ENCODE measurements at places on chromosomes 2 and 18. TPM values are rescaled to one million over a fixed set of nuclear protein-coding genes. Genes with fewer than 3 reads are reported as not detected.
A peak's percentile ranks its signal among the peaks of the same experiment; 100 is the strongest.

Gene GALM
- 9.4 TPM for total RNA-seq

Gene NTSR2
- total RNA-seq, result not detected

GRCh38 chr2:137383391-137383790 is 580.9 kb upstream of the HNMT start:
- DNase-seq, result no peak

DNA sequence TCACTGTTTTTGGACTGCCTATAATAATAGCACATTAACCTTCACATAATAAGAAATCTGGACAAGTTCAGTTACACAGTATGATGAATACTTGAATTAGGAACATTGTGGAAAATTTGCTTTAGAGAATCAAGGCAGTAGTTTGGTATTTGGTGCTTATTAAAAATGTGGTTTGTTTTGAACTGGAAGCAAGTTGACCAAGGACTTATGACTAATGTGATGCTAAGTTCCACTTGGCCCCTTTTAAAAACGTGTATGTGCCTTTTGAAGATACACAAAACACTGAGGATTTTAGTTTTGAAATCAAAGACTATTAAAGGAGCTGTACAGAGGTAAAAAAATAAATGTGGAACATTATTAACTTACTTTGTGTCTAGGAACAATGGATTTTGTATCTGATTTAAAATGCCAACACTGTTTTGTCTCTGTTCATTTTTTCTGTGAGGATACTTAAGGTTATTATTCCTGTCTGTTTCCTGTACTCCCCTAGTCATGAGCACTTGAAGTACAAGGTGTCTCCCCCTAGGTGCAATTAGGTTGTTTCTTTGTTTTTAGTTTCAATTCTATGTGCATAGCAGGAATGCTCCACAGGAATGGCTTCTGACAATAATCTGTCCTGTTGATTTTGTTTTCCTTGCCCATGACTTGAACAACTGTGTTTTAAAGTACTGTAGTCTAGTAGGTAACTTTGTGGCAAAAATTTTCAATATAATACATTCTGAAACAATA is 49.6 kb upstream of the PTH2R start:
- no peak for DNase-seq

DNA sequence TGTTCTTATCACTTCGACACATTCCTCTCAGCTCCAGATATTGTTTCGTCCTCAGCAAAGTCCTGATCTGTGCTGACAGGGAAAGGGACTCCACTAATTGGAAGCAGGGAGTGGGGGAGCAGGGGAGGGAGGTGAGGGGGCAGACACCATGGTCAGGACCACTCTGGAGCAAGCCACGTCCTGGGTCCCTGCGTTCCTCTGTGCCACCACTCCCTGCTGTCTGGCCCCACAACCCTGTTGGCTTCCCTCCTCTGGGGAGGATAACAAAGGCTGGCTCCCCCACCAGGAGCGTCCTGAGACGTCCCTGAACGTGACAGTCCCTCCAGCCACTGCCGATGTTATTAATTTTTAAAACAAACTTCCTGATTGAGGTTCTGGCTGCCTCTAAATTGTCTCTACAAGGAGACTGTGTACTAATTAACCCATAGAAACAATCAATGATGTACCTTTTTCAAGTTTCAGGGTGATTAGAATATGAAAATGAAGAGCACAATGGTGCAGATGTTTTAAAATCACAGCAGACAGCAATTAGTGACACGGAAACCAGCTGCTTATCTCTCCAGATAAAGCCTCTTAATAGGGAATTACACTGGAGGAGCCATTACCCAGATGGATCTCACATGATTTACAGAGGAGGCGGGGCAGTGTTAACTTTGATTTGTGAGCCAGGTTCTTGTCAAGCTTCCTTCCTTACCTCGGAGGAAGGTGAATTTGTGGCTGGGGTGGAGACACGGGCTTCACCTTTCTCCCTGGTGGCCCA is 257.5 kb downstream of the SETBP1 start:
- DNase-seq, result no peak

DNA sequence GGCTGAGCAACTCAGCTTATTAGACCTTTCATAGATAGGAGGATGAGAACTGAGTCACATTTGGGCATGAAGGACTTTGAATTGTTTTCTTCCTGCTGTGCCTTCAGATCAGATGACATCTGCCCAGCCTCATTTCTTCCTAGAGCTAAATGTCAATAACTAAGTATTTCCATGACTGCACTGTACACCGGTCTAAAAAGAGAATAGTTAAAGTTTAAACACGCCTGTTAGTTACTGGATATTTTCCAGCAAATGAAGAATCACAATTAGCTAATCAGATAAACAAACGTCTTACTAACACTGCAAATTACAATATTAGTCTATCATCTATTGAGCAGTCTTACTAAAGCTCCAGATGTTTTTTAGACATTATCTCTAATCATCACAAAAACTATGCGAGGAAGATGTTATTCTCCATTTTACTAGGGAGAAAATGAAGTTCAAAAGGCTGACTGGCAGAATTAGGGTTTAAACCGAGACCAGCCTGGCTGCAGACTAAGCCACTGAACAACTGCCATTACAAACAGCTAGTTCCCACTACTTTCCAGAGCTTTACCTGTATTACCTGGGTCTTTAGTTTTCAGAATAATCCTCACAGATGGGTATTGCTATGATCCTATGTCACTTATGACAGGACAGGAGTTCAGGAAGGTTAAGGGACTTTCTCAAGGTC is 69.4 kb upstream of the ZNF397 start:
- no peak for DNase-seq

DNA sequence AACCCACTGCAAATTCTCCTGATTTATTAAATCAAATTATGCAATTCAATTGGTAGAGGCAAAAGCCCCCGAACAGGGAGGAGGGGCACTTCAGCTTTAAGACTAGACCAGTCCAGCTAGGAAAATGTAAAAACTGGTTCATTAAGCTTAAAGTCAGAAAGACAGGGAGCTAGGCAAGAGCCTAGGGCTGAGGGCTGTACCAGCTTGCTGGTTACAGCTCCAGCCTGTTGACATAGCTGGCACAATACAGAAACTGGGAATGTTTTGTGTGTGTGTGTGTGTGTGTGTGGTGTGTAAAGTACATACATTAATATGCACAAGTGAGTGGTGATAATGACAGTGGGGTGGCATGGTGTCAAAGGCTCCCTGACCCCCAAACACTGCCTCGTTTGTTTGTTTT is 307.0 kb upstream of the CELF4 start:
- DNase-seq, result no peak

DNA sequence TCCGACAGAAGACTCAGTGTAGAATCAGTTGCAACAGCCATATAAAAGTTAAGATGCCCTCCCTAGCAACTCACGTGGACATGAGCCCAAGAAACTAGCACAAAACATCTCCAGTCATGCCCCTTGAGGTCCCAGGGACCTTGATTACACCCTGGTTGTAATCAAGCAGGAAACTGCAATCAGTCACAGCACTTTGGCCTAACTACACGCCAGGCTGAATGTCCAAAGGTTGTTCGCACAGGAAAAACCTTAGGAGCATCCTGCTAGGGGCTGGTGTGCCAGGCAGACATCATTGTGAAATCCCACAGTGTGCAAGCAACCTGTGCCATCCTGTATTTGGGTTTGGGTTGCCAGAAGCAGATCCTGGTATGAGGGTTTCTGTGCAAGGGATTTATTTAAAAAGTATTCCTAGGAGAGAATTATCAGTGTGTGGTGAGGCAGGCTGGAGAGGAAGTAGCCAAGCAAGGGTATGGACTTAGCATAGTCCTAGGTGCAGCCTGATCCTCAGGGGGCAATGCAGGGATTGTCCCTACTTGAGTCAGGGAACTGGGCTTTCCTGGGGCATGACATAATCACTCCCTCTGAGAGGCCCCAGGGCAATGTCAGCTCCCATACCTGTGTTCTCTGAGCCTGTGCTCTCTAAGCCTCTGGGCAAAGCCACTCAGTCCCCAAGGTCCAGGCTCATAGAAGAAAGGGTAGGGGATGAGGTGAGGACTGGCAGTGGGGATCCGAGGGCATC is 17.8 kb upstream of the SULT1C2 start:
- DNase-seq, result no peak

DNA sequence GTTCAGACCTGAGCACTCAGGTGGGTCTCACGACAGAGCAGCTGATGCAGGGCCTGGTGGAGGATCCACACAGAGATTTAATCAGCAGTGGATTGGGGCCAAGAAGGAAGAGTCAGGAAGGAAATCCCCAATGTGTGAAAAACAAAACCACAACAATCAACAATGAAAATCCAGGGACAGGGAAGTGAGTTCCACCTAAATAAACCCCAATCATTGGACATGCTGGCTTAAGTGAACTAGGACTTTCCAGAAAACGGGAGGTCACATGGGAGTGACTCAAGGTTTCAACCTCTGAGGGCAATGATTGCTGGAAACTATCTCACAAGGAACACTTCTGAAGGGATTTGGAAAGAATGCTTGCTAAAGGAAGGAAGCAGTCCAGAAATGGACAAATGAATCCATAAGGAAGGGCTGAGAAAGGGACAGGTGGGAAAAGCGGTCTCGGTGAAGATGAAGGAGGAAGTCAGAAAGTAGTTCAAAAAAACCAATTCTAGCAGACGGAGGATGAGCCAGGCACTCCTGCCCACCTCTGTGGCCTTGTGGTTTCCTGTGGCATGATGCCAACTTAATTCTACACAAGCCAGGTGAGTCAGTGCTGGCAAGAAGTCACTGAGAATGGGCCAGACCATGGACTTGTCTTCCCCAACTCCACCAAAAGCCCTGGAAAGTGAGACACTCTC is 15.4 kb upstream of the XDH start:
- DNase-seq, result no peak

- DNase-seq, result no peak
These were observed 5.5 kb upstream of the MGAT4A start for GRCh38 chr2:98736464-98736889.

GRCh38 chr18:39913672-39914366 is 2041.2 kb upstream of the PIK3C3 start:
- DNase-seq, result no peak

- DNase-seq, result no peak
These were observed 41.7 kb downstream of the UBR3 start for GRCh38 chr2:169868951-169869350.

- DNase-seq, result peak; percentile 83
These were observed 74.3 kb upstream of the SLC1A4 start for GRCh38 chr2:64914735-64915509.

DNA sequence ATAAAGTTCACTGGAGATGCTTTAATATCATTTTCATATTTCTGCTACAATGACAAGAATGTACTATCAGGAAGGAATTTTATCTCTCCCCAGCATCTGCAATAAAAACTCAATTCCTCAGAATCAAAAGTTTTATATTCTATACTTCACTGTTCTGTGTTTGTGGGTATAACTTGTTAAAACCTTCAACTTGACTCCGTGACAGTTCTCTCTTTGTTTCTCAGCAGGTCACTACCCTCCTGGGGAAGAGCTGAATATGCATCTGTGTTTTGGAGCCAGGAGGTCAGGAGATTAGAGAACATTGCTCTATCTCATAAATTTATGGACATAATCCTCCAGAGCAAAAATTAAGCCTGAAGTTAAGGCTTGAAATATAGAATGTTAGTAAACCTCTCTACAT is 411.4 kb downstream of the TRIB2 start:
- DNase-seq, result no peak
